Fibroblast of skin of left biceps (primary cell): ENCODE measurements at places on chromosomes 13 and 19.

DNA sequence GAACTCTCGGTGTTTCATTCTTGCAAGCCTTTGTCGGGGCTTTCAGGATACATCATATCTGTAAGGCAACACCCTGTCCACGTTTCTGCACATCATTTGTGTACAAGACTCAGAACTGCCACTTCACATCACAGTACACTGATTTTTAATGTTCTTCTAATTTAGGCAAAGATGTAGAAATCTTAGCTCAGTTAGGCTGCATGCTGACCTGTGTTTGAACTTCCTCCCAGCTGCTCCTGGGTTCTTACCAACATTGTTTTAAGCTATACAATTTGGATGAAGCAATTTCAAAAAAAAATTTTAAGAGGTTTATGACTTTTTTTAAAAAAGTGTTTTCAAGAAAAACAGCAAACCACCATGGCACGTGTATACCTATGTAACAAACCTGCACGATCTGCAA is 1047.9 kb upstream of the SLC10A2 start:
- DNase-seq, result no peak

GRCh38 chr19:38512277-38512676 is 78.8 kb downstream of the RYR1 start:
- no peak for DNase-seq

- DNase-seq, result no peak
Observed at GRCh38 chr13:37594550-37594949, 4.0 kb downstream of the POSTN start.

DNA sequence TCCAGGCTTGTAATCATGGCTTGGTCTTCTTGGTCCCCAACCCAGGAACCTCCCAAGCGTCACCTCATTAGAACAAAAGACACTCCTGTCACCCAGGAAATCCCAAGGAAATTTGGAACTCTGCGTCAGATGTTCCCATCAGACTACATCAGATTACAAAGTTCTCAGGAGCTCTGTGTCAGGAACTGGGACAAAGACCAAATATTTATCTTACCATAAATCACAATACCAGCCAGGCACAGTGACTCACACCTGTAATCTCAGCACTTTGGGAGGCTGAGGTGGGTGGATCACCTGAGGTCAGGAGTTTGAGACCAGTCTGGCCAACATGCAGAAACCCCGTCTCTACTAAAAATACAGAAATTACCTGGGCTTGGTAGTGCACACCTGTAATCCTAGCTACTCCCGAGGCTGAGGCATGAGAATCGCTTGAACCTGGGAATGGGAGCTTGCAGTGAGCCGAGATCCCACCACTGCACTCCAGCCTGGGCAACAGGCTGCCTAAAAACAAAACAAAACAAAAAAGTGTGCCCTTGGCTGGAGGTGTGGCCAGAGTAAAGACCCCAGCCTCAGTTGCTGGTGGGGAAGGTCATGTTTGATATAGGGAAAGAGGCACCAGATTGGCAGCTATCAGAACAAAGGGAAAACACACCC is 16.7 kb upstream of the CCDC124 start:
- no peak for DNase-seq

GRCh38 chr13:64774915-64775314 is 2455.2 kb downstream of the PCDH9 start:
- no peak for DNase-seq

- no peak for DNase-seq
Observed at GRCh38 chr19:2475018-2475701, 767 bp upstream of the GADD45B start.

DNA sequence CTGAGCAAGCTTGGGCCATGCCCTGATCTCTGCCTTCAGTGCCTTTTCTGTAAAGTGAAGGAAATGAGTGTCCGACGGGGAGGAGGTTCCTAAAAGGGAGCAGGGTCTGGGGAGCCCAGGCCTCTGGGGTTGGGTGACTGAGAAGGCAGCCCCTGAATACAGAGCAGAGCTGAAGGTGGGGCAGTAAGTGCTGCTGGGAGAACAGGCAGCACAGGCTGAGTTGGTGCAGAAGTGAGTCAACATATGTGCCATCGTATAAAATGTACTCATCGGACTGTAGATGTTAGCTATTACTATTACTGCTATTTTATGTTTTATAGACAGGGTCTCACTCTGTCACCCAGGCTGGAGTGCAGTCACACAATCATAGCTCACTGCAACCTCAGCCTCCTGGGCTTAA is 1.0 kb upstream of the HAMP start:
- no peak for DNase-seq

- no peak for DNase-seq
Observed at GRCh38 chr19:30665449-30665848, 293.3 kb downstream of the ZNF536 start.

GRCh38 chr19:2813235-2814160 is 6.2 kb upstream of the ZNF554 start:
- DNase-seq, result no peak

DNA sequence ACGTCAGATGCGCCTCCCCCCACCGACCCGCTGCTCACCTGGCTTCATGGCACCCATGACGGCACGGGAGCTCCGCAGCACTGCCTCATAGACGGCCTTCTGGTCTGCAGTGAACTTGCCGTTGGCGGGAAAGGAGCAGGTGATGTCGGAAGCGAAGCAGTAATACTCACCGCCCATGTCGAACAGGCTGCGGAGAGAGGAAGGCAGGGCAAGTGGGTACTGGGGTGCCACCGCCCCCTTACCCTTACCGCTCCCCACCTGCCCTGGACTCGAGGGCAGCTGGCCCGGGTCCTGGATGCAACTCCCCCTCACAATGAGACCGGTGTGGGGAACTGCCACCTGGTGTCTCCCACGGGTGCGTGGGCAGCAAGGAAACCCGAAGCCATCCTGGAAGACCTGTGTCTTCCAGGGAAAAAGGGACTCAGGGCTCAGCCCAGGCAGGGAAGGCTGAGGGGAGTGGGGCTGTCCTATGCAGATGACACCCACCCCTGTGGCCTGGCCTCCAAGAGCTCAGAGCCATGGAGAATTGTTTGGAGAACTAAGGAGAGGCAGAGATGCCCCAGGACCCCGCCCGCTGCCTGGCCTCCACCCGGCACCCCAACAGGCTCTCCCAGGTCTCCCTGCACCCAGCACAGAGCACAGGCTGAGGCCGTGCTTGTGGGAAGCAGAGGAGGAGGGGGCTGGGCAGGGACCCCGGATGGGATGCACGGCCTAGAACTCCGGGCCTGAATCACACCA is 28.3 kb downstream of the CEBPG start:
- DNase-seq, result no peak

GRCh38 chr13:72317346-72318109 is 409.9 kb downstream of the MZT1 start:
- DNase-seq, result no peak
